ENCODE measurements at places on chromosomes 12 and 14.

DNA sequence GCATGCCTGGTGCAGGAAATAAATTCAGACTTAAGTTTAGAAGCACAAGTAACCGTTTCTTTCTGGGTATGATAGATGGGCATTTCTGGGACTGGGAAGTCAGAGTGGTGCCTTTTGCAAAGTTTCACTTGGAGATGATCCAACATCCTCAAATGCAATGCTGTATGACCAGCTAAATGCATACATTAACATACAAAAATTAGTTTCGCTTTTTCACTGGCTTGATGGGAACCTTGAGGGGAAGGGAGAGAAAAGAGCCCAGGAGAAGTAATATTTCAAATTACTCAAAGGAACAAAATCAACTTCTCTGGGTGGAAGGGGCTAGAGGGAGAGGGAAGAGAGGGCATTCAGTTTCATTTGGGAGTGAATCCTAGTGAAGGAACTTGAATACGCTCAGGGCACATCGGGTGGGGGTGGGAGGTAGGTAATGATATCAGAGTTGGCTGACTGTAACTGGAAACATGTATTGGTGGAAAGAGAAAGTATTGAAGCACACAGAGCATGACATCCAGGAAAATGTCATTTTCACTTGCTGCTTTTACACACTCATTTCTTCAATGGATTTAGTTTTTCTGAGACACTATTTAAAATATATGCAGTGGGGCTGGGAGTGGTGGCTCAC, 175.5 kb downstream of the PTPRO start:
- DNase-seq = peak; percentile 5

- no peak for DNase-seq
Observed at GRCh38 chr12:54071942-54072341, 18.3 kb downstream of the HOXC4 start.

GRCh38 chr12:59075968-59076490, 155.7 kb upstream of the LRIG3 start:
- DNase-seq = no peak

DNA sequence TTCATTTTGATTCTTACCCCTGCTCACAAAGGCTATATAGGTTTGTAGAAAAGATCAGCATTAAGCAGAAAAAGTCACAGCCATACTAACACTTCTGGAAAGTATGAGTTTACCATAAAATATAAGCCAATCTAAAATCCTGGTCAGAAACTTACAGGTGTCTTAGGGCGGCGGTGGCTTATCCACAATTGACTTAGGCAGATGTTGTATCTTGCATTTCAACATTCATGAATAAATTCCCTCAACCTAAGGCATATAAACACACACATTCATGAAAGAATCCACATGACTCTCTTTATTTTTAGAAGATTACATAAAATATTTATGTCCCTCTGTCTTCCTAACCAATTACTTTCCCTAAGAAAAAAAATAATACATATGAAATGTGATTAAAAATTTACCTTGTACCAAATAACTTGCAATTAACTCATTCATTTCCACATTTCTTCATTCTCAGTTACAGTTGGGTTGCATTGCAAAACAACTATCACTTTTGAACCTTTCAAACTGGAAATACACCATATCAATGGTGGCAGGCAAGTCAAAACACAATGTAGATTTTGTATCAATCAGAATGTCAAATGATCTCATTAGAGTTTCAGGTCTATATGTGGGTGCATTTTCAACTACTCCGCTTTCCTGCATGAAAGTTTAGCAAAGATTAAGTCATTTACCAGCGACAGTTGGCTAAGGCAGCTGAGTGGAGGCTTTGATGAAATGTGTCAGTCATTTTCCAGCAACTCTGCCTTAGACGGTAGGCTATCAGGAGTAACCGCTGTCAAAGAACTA, 124.4 kb downstream of the SLC15A5 start:
- no peak for DNase-seq
